Large intestine (tissue), 12 donors: ENCODE measurements at places on chromosomes 4 and X. TPM values are rescaled to one million over a fixed set of nuclear protein-coding genes. Genes with fewer than 3 reads are reported as not detected.

- no peak for DNase-seq
These were observed 114.1 kb upstream of the HHIP start for GRCh38 chr4:144531841-144532240.

DNA sequence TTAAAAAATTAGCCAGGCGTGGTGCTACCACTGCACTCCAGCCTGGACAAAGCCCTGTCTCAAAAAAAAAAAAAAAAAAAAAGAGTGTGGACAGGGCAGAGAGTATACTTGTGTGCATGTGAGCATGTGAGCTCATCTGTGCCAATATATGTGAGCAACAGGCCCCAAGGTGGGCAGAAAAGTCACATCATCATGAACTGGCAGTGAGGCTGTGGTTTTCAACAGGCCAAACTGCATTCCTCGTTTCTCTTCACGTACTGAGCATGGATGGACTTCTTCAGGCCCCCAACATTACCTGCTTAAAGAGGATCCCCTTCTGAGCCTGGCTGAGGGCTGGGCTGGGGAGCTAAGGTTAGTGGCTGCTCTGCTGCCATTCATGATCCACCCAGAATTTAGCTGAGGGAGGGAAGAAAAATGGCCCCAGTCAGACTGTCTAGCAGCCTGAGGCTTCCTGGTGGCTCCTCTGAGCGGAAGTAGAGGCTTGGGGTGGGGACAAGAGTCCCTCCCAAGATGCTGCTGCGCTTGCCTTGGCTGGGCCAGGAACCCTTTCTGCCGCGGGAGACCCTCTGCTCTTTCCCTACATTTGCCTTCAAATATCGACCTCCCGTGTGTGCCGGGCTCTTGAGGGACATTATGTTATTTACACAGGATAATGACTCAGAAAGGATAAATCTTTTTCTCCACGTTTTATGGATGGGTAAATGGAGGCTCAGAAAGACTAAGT is 55.0 kb downstream of the DIPK2B start:
- DNase-seq: no peak

GRCh38 chr4:118858779-118859178 is 22.9 kb upstream of the SEC24D start:
- DNase-seq: no peak

TMEM31 gene
- polyA plus RNA-seq: 0.43 TPM

BEND2 gene
- polyA plus RNA-seq: not detected

GATA1 gene
- 0.76 TPM for polyA plus RNA-seq
